ENCODE measurements at places on chromosomes 6 and 20.
A peak's percentile ranks its signal among the peaks of the same experiment; 100 is the strongest.

- peak; percentile 43 for DNase-seq
Observed at GRCh38 chr20:21515300-21516179, 1.7 kb upstream of the NKX2-2 start.

DNA sequence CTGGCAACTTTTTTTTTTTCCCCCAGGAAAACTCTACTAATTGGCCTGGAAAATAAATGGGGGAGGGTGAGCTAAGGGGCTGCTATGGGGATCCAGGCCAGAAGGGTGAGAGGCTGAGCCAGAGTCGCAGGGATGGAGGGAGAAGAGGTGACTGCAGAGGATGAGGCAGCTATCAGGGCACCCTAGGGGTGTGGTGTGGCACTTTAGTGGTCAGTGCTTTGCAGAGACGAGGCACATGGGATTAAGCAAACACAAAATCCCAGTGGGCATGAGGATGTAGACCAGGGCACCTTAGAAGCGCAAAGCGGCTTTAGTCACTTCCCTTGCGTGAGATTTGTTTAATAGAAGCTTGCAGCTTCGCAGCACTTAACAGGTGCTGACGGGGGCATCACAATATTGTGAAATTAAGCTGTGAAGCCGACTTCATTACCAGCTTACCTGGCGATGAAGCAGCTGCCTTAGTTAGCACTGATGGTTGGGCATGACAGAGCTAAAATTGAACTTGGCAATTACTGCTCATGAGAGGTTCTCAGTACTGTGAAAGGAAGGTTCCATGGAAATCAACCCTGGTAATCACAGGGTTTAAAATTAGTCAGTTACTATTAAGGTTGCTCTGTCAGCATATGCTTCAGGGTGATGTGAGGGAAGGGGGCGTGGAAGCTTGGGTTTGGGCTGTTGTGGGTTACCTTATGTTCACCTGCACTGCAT lies 26.0 kb downstream of the TOX2 start:
- no peak for DNase-seq

DNA sequence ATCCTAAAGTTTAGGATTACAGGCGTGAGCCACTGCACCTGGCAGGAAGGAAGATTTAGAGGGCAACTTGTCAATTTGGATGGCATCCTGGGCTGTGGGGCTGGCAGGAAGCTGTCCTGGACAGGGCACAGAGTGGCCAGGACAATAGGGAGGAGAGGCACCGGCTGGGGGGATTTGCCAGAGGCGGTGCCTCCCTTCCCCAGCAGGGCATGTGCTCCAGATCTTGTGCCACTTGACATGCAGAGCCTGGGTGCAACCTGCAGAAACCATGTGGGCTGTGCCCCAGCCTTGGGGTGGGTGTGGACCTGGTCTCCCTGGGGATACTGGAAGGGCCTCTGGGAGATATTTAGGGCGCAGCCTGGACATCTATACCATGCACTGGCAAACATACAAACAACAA lies 58.6 kb upstream of the EEF1A1 start:
- no peak for DNase-seq

- DNase-seq = no peak
Observed at GRCh38 chr20:32479012-32479411, 106.1 kb downstream of the NOL4L start.

DNA sequence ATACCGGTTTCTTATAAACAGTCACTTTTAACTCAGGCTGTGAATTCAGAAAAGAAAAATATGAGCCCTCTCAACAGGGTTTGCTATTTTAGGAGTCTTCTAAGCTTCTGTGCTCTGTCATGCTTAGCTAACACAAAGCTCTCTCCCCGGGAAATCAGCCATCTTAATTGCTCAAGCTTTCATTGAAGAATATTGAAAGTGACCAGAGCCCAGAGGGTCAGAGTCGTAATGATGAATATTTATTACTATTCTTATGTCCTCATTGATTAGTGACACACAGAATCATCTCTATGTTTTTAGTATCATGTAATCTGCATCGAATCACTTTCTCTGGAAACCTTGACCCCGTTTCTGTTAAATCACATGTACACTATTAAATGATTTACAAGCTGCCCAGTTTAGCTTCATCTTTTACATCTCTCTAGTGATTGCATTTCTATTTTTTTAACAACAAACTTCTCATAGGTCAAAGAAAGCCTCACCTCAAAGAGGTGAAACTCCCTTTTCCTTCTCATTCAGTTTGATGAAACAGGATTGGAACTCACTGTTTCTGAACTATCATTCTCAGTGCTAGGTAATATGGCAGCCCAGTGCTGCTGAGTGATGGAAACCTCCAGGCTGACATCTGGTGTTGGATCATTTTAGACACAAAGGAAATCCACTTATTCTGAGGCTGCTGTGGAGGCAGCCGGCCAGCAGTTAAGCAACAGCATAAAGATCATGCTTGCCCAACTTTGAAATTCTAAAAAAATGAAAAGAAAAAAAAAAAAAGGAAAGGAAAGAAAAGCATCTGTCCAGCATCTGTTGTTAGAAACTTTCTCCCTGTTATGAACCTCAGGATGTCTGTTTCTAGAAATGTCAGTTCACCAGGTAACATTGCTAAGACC lies 96.3 kb downstream of the RFPL4B start:
- no peak for DNase-seq

DNA sequence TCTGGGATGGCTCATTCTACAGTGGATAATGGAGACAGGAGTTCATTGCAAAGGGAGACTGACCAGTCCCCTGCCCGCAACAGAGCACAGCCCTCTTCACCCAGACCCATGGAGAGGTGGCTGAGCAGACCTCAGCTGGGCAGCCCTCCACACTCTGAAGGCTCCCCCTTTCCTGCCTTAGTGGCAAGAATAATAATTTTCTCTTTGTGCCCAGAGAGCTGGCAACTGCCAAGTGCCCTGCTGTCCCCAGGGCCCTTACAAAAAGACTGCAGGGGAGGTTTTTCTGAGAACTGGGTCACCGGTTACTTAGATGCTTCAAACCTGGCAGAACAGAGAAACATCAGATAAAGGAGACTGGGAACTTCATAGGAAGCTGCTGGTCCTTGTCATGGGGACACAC lies 35.4 kb upstream of the ZNFX1 start:
- no peak for DNase-seq

- no peak for DNase-seq
Observed at GRCh38 chr6:140487586-140487985, 1113.1 kb upstream of the CITED2 start.

GRCh38 chr6:69263297-69263696 lies 533.5 kb downstream of the LMBRD1 start:
- no peak for DNase-seq

GRCh38 chr20:56414842-56415765 lies 3.0 kb downstream of the CASS4 start:
- DNase-seq = no peak

DNA sequence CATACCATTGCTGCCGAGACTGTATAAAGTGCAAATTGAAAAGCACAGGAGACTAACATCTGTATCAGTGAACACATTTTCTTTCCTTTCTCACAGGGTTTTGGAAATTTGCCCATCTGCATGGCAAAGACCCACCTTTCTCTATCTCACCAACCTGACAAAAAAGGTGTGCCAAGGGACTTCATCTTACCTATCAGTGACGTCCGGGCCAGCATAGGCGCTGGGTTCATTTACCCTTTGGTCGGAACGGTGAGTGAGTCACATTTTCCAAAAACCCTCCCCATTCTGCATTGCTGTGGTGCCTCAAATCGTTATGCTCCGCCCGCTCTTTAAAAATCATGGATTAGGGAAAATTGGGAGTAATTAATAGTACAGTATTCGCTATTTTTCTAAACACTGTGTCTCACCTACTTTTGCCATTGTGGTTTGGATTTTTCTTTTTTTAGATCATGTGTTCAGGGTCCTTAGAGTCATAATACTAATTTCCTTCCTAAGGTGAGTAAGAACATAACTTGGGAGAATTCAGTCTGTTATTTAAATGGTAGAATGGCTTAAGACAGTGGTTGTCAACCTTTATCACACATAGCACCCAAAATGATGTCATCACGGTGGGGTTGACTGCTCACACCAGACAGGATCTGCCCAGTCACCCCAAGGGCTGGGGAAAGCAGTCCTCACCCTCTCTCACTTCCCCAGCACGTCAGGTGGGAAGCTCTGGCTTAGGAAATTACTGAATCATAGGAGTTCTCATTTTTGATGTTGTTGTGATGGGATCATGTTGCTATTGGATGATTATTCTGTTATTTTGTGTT lies 171.6 kb downstream of the MTHFD1L start:
- DNase-seq = no peak

DNA sequence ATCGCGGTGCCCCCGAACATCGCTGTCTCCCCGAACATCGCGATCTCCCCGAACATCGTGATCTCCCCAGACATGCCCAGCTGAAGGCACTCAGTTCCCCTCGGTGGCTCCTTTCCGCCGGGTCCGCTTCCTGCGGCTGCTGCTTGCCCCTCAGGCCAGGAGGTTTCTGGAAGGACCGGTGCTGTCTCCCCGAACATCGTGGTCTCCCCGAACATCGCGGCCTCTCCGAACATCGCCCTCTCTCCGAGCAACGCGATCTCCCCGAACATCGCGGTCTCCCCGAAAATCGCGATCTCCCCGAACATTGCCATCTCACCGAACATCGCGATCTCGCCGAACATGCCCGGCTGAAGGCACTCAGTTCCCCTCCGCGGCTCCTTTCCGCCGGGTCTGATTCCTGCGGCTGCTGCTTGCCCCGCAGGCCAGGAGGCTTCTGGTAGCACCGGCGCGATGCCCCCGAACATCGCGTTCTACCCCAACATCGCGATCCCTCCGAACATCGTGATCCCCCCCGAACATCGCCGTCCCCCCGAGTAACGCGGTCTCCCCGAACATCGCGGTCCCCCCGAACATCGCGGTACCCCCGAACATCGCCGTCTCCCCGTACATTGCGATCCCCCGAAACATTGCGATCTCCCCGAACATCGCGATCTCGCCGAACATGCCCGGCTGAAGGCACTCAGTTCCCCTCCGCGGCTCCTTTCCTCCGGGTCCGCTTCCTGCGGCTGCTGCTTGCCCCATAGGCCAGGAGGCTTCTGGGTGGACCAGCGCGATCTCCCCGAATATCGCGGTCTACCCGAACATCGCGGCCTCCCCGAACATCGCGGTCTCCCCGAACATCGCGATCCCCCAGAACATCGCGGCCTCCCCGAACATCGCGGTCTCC lies 808 bp downstream of the ULBP1 start:
- no peak for DNase-seq

- no peak for DNase-seq
Observed at GRCh38 chr6:83889621-83890020, 30.1 kb downstream of the CYB5R4 start.

DNA sequence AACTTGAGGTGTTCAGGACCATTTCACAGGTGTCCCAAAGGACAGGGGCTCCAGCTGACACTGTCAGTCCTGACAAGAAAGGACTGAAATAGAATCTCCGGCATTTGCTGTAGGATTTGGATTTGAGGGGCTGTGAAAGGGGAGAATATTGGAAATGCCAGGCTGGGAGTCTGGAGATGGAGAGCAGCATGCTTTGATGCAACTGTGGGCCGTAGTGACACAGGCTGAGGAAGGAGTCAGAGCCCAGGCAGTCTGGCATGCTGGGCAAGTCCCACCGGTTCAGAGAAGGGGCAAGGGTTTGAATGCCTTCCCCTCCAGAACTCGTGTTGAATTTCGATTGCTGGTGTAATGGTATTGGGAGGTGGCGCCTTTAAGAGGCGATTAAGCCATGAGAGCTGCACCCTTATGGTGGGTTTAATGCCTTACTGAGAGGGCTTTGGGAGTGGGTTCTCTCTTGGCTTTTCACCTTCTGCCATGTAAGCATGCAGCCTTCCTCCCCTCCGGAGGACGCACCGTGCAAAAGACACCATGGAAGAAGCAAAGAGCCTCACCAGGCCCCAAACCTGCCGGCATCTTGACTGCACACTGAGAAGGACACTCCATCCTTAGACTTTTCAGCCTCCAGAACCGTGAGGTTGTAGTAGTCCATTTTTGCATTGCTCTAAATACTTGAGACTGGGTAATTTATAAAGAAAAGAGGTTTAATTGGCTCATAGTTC lies 9.4 kb upstream of the PYGB start:
- no peak for DNase-seq

GRCh38 chr6:128725271-128726233 lies 157.4 kb upstream of the LAMA2 start:
- DNase-seq = no peak

DNA sequence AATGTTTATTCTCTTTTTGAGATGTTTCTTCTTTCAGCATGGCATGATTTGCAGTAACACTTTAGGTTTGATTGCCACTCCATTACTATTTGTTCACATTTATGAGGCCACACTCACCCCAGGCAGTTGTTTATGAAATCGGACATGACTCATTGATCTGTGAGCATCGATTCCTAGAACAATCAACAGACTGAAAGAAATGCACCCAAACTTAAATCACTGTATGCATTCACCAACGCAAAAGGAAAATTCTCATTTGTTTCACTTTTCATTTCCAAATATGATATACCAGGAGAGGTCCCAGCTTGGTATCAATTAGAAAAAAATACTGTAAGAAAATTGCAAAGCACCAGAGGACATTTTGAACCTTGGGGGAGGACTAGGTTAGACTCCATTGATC lies 5.4 kb upstream of the GJA10 start:
- DNase-seq = no peak

GRCh38 chr6:108203189-108204112 lies 37.6 kb downstream of the NR2E1 start:
- DNase-seq = peak; percentile 57

DNA sequence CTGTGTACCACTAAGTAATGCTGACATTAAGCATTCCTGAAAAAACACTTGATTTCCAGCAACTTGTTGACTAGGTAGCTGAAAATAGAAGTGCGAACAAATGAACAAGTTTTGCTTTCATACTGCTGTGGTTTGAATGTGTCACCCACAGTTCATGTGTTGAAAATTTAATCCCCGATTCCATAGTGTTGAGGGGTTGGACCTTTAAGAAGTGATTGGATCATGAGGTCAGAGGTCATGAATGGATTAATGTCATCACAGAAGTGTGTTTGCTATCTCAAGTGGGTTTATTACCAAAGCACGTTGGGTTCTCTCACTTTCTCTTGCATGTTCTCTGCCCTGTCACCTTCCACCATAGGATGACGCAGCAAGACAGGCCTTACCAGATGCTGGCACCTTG lies 568.5 kb downstream of the UTRN start:
- DNase-seq = no peak
